ENCODE measurements at places on chromosomes 7 and 10. TPM values are rescaled to one million over a fixed set of nuclear protein-coding genes. Genes with fewer than 3 reads are reported as not detected.

DNA sequence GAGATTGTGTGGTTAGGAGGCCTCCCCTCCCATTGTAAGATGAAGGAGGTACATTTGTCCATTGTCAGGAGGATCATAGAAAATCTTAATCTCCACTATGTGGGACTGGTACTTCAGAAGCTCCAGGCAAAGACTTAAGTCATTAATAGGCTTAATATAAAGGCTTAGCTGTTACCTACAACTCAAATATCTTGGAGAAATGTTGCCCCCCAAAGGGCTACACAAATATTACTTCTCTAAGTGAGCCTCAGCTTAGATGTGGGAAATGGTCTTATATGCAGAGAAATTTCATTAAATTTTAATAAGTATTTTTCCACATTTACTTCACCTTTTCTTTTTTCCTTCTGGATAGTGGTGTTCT is 27.2 kb downstream of the TAS2R41 start:
- peaks cover under 1% of the 10 kb centered on the region for H3K4me1 ChIP-seq
- no peaks in the 10 kb centered on the region for H3K36me3 ChIP-seq
- no peak overlapping the region for H3K4me3 ChIP-seq

- no peak overlapping the region for H3K27ac ChIP-seq
- H3K4me3 ChIP-seq = no peak overlapping the region
- no peak for DNase-seq
- no peaks in the 10 kb centered on the region for H3K36me3 ChIP-seq
- no peaks in the 10 kb centered on the region for H3K4me1 ChIP-seq
Observed at GRCh38 chr10:59968705-59969104, 62.3 kb upstream of the CCDC6 start.

DNA sequence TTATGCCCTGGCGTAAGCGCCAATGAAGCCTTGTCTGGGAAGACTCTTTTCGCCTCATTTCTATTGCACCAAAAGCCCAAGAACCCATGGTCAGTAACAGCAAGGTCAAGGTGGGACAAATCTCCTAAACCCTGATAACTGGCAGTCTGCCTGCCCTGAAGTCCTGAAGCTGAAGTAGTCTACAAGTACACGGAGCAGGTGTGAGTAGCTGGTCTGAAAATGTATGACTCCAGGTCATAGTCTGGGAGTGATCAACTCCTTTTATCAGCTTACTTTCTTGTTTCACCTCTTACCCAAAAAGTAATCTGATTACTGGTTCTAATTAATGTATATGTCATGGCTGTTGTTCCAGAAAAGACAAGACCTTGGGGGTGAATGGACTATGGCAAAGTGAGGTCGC is 107.3 kb upstream of the EFCAB10 start:
- DNase-seq = no peak
- peaks cover 2% of the 10 kb centered on the region for H3K4me1 ChIP-seq
- no peaks in the 10 kb centered on the region for H3K27me3 ChIP-seq
- no peak overlapping the region for H3K27ac ChIP-seq
- no peaks in the 10 kb centered on the region for H3K36me3 ChIP-seq

DNA sequence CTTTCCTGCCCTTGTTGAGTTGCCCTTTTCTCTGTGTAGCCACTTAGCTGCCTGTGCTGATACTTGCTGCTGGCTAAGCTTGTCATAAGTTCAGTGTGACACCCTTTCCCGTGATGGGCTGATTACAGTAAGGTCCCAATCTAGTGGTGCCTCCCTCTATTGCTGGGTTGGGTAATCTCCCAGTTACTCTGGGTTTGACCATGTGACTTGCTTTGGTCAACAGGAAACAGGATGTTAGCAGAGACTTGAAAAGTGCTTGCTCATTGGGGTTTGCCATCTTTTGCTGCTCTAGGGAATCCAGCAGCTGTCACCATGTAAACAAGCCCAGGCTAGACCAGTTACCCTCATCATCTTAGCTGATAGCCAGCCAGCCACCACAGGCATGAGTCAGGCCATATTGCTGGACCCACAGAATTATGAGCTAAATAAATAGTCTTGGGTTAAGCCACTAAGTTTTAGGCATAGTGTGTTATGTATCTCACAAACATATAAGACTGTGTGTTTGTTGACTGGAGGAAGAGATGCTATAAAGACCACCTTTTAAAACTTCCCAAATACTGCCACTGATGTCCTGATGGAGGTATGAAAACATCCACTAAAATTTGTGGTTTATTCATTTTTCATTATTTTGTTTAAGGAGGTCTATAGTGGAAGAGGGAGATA is 4.0 kb upstream of the LEP start:
- DNase-seq = no peak
- no peak overlapping the region for H3K4me3 ChIP-seq
- no peaks in the 10 kb centered on the region for H3K36me3 ChIP-seq
- H3K27me3 ChIP-seq = no peaks in the 10 kb centered on the region
- no peaks in the 10 kb centered on the region for H3K4me1 ChIP-seq

- no peaks in the 10 kb centered on the region for H3K27me3 ChIP-seq
- H3K4me3 ChIP-seq = no peak overlapping the region
- peaks cover 2% of the 10 kb centered on the region for H3K4me1 ChIP-seq
- H3K36me3 ChIP-seq = no peaks in the 10 kb centered on the region
Observed at GRCh38 chr10:73959484-73960243, 38.3 kb upstream of the VCL start.

- peaks cover 16% of the 10 kb centered on the region for H3K4me1 ChIP-seq
- H3K27ac ChIP-seq = no peak overlapping the region
- no peaks in the 10 kb centered on the region for H3K36me3 ChIP-seq
- H3K4me3 ChIP-seq = no peak overlapping the region
- H3K27me3 ChIP-seq = no peaks in the 10 kb centered on the region
Observed at GRCh38 chr10:89475125-89475524, 60.3 kb downstream of the SLC16A12 start.

DNA sequence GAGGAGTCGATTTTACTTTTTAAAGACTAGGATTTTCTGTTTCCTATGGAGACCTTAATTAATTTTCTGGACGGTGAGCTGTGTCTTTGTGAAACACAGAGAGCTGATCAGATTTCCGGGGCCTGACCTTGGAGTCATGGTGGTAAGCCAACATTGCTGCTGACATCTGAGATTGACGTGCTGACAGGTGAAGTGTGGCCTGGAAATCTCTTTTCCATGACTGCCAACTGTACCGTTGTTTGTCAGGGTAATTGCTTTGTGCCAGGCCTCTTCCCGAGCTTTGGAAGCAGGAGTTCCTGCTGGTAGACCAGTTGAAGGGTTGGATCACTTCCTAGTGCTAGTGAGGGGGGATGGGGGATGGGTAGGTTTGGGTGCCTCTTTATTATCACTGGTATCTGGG is 71.2 kb downstream of the ADRA2A start:
- no peak overlapping the region for H3K27ac ChIP-seq
- DNase-seq = no peak
- H3K36me3 ChIP-seq = no peaks in the 10 kb centered on the region
- no peaks in the 10 kb centered on the region for H3K4me1 ChIP-seq

DNA sequence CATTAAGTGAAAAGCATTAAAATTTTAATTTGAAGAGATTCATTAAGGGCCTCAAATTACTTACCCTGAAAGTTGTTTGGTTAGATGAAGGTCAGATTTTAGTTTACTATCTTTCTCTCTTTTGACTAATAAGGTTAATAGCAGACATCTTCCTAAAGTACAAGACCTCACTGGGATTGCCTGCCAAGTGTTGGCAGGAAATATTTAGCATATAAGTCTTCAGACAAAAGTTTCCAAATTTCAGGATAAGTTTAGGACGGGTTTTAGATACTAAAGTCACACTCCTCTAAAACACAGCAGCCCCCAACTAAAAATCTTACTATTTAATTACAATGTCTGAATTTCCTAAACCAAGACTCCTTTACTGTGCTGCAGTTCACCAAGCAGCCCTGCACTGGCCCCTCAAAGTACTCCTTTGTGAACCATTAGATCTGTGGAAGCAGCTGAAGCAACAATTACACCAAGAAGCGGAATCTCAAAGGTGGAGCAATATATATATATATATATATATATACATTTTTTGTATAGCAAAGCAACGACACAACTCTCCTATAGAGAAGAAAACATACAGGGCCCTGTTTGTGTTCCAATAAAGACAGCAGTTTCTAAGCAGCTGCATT is 91.2 kb upstream of the KCNIP2 start:
- peaks cover 13% of the 10 kb centered on the region for H3K4me1 ChIP-seq
- no peak overlapping the region for H3K4me3 ChIP-seq
- no peaks in the 10 kb centered on the region for H3K27me3 ChIP-seq
- DNase-seq = no peak

DNA sequence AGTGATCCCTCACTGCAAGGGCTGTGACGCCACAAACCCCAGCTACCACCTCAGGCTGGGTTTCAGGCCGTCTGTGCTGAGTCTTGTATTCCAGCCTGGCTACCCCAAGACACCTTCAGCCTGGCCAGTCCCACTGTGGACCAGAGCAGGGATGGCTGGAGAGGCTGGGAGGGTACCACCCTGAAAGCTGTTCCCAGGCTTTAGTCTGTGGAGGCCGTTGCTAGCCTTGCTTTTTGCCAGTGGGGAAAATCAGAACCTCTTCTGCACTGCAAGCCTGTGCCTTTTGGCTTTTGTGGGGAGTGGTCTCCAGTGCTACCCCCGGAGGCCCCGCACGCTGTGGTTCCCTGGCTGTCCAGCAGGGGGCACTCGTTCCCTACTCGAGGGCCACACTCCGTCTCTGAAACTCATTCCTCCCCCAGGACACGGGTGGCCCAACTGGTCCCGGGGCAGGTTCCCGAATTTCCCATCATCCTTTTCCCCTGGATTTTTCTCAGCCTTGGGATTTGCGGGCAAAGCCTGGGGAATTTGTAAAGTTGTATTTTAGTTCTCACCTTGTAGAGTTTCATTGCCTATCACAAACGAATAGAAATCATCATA is 128.4 kb upstream of the BTBD16 start:
- H3K4me3 ChIP-seq = no peak overlapping the region
- no peaks in the 10 kb centered on the region for H3K36me3 ChIP-seq
- H3K27me3 ChIP-seq = no peaks in the 10 kb centered on the region
- no peak overlapping the region for H3K27ac ChIP-seq

GRCh38 chr10:71161425-71161824 is 50.9 kb upstream of the UNC5B start:
- no peak for DNase-seq
- H3K27me3 ChIP-seq = no peaks in the 10 kb centered on the region
- H3K4me3 ChIP-seq = no peak overlapping the region
- no peak overlapping the region for H3K27ac ChIP-seq
- no peaks in the 10 kb centered on the region for H3K4me1 ChIP-seq

GRCh38 chr10:103941801-103942200 is 23.8 kb upstream of the STN1 start:
- no peak overlapping the region for H3K27ac ChIP-seq
- no peaks in the 10 kb centered on the region for H3K4me1 ChIP-seq
- H3K4me3 ChIP-seq = no peak overlapping the region
- DNase-seq = no peak
- no peaks in the 10 kb centered on the region for H3K27me3 ChIP-seq

CTTNBP2 gene
- 14.6 TPM for total RNA-seq

GPR26 gene
- not detected for total RNA-seq

KLHDC10 gene
- total RNA-seq = 28.5 TPM

TCF7L2 gene
- total RNA-seq = 35.8 TPM

RAB19 gene
- total RNA-seq = 0.26 TPM

CPEB3 gene
- 5.6 TPM for total RNA-seq

SVIL gene
- total RNA-seq = 174 TPM

CYP3A4 gene
- total RNA-seq = not detected

COG5 gene
- total RNA-seq = 41.5 TPM

R3HCC1L gene
- 10.8 TPM for total RNA-seq

GOLGA7B gene
- total RNA-seq = 0.12 TPM
